ENCODE measurements at places on chromosomes 12 and 14.

DNA sequence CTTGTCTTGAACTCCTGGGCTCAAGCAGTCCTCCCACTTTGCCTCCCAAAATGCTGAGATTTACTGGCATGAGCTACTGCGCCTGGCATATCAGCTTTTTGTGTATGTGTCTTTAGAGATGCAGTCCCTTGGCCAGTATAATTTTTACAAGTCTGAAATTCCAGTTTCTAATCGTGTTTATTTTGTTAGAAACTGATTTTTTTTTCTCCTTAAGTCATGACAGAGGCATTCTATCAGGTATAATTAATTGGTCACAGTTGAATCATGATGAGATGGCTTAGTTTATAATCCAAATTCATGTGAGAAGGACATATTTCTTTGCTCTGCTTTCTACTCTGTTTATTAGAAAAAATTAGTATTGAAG lies 98.9 kb downstream of the PCNX1 start:
- DNase-seq: no peak

DNA sequence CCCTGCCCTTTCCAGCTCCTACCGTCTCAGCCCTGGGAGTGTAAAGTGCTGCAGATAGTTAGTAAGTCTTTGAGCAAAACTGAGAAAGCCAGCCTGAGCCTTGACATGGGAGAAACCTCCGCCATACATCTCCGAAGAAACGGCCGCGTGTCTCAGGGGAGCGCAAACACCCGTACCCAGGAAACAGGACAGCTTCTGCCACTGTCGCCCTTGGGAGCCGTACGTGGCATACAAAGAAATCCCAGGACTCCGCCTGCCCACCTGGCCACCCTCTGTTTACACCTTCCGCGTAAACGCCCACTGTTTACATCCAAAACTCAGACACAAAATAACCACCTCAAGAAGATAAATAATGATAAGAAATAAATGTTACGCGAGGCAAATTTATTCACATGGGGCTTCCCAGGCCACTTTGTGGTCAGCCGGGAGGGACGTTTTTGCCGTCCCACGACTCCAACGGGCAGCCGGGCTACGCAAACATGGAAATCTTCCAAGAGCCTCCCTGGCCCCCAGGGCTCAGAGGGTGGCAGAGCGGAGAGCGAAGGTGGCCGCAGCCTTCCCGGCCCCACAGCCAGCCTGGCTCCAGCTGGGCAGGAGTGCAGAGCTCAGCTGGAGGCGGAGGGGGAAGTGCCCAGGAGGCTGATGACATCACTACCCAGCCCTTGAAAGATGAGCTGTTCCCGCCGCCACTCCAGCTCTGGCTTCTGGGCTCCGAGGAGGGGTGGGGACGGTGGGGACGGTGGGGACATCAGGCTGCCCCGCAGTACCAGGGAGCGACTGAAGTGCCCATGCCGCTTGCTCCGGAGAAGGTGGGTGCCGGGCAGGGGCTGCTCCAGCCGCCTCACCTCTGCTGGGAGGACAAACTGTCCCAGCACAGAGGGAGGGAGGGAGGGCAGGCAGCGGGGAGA lies at the start of gene BDKRB2:
Gene BDKRB2, plus strand, starts transcription at position 689 of the 908 bp plus-strand sequence. CDS start 32,269 bp downstream, outside the sequence.
- no peak for DNase-seq

GRCh38 chr12:31528095-31528494 lies 62.8 kb downstream of the DENND5B start:
- DNase-seq: no peak

- DNase-seq: no peak
These were observed 3.9 kb downstream of the MED21 start for GRCh38 chr12:27026257-27026656.

DNA sequence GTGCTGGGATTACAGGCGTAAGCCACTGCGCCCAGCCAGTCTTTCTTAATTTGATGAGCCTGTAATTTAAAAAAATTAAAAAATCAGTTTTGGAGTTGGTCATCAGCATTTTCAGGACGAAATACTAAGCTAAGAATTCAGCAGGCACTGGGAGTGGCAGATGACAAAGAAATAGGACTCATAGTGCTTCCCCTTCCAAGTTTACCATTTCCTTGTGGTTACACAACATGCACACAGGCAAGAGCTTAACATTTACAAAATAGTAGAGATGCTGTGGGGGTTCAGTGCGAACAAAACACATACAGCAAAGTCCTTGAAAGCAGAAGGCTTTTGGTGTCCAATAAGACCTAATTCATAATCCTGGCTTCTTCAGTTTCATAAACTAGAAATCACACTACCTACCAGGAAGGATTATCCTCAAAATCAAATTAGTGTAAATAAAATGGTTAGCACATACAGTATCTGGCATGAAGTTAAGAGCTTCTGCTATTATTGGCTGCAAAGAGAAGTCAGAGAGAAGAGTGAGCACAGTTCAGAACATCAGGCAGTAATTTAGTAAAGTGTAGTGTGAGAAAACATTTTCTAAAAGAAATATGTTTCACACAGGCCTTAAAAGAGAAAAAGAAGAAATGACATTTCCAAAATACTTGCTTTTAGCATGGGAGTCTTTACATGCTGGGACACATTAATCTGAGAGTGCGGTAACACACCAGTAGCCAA lies 22.2 kb upstream of the KIF21A start:
- no peak for DNase-seq

- DNase-seq: no peak
These were observed 13.1 kb downstream of the NT5DC3 start for GRCh38 chr12:103827911-103828391.

- DNase-seq: no peak
These were observed 904 bp upstream of the PAPOLA start for GRCh38 chr14:96501217-96501739.

- no peak for DNase-seq
These were observed 725.9 kb upstream of the MDGA2 start for GRCh38 chr14:48401321-48401720.

GRCh38 chr14:32728976-32729375 lies 209.7 kb upstream of the NPAS3 start:
- no peak for DNase-seq

DNA sequence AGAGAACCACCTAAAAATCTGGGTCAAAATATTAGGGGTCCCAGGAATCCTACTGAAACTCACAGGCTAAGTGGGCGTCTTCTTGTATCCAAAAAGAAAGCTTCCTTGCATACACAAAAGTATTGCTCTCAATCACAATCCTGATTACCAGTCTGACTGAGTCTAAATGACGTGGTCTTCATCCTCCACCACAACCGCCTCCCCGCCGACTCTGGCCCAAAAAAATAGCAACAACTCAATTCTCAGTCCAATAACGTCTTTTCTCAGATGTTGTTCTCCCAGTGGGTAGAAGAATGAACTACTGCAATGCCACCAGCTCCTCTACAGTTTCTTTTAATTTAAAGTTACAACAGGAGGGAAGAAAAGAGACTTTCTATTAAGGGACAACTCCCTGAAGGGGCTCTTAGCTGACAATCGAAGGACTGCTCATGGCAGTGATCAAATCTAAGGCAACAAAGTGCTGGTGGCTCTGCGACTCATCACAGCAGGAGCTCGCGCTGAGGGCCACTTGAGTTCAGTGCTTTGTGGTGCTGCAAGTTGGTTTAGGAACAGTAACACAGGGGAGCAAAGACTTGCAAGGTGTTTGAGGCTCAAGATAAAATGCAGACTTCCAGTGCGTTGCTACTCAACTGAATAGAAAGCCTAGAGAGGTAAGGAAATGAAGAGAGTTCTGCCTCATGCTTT lies 394.1 kb downstream of the BCAT1 start:
- DNase-seq: no peak

DNA sequence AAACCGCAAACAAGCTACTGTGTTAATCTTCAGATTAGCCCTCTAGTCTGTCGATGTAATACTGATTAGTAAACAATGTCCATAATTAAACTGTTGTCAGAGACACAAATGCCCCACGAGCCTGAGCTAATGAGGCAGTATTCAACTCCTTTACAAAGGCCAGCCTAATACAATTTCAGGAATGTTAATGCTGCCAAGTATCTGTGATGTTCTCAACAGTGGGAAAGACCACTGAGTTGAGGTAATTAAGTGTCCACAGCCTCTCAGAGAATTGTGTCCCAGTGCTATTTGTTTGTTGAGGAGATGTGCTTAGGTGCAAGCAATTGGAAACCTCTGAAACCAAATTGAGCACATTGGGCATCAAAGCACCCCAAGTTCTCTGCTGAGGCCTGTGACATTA lies 139.4 kb upstream of the CDKN3 start:
- DNase-seq: peak; percentile 95

DNA sequence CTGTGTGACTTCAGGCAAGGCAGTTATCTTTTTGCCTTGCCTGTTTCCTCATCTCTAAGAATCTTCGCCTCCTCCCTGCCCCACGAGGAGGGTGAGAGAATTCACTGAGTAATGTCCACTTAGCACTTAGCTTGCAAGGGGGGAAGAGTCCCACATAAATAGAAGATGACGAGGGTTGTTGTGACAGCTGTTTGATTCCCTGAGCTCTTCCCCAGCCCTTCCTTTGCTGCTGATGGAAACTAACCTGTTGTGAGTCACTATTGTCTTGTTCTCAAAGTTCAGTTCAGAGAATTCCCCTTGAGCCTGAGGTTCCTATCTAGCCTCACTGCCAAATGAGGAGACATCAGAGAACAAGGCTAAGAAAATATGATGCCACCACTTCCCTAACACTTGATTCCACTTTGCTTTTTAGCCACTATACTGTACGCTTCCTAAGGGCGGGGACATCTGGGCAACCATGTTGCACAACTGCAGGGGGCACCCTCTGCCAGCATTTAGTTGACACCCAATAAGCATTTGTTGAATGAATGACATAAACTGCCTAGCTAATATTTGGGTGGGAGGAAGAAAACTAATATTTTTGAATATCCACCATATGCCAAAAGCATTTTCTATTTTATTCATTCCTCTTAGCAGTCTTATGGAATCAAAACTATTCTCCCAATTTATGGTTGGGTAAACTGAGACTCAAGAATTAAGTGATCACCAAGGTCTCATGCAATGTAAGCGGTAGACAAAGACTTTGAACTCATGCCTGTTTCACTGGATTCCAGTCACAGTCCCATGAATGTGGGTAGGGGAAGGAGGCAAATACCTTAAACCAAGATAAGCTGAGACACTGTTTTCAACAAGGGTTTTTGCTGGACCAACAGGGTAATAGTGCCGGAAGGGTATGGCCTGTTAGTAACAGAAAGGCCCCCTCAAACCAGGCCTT lies 77.6 kb downstream of the ZFP36L1 start:
- DNase-seq: no peak

DNA sequence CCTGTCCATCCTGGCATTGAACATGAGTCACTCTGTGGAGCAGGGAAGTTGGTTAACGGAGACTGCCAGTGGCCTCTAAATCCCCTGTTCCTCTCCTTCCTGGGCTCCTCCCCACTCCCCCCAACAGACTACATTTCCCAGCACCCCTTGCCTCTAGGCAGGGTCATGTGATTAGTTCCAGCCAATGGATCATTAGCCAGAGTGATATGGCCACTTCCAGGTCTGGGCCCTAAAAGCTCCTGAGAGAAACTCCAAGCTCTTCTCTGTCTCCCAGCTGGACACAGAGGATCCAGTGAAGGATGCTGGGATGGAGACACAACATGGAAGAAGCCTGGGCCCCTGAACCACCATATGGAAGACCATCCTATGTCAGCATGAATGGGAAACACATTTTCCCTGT lies 54.4 kb upstream of the RFLNA start:
- DNase-seq: no peak

- DNase-seq: no peak
These were observed 411.8 kb downstream of the NPAS3 start for GRCh38 chr14:33350366-33350990.

DNA sequence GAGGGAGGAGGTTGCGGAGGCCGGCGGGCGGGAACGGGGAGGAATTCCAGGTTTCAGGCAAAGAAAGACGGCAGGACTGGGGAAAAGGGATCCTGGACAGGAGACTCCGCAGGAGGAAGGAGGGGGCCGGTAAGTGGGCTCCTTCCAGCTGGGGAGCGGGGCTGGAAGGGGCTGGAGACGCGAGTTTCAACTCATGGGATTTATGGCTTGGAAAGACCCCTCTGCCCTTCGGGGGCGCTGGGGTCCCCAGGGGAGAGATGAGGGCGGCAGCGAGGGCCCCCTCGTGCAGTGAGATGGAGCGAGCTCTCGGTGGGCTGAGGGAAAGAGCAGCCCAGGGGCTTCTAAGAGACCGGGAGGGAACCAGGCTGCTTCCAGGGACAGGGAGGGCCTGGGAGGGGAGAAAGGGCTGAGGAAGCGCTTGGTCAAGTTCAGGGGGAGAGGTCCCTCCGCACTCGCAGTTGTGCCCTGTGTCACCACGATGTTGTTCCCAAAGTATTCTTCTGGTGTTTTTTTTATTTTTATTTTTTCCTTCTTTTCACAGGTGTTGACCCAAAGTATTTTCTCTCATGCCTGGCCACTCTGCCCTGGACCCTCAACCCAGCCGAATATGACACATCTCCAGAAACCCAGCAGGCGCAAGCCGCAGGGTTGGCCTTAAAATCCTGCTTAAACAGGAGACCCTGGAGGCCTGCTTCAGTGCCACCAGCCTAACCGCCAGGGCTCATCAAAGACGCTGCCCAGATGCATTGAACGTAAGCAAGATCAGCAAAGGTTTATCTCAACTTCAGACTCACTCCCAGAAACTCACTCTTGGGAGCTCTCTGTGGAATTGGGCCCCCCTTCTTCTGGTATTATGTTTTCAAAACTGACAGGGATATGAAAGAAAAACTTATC lies 16.1 kb downstream of the TNFAIP2 start:
- no peak for DNase-seq

GRCh38 chr12:6778217-6778573 lies 5.9 kb downstream of the LAG3 start:
- DNase-seq: peak; percentile 74

DNA sequence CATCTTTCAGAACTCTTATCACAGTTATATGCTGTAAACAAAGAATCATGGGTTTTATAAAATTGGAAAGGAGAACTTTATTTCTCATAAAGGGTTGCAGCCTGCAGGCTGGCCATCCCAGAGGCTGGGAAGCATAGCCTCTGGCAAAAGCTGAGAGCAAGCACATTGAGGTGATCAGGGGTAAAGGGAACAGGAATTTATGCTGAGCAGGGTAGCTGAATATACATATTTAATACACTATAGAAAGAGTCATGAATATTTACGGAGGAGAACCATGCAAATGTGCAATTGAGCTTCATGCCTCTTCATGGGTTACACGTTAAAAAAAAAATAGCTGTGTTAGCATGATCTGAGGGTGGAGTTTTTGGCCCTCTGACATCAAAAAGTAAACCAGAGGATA lies 653.3 kb downstream of the NRXN3 start:
- DNase-seq: no peak

DNA sequence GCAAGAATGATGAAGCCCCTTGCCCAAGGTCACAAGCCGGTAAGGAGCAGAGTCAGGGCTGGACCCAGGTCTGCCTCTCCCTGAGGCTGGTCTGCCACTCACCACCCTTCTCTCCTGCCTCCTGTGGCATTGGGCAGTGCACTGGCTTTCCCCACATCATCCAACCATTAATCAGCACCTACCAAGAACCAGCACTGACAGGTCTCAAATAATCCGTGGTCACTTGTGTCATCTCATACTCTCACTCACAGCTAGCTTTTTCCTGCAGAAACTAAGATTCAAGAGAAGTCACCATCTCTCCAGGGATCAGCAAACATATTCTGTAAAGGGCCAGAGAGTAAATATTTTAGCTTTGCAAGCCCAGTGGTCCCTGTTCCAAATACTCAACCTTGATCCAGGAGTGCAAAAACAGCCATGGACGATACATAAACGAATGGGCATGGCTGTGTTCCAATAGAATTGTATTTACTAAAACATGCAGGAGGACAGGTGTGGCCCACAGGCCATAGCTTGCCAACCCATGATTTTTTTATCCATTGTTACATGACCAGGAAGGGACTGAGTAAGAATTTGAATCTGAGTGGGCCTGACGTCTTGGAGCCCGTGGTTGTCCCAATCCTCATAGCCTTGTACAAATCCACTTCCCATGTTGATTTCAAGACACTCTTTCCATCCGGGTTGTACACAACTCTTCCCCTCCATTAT lies 374.2 kb downstream of the BCL11B start:
- no peak for DNase-seq

GRCh38 chr14:68728342-68729106 lies 64.3 kb downstream of the ZFP36L1 start:
- no peak for DNase-seq
